ENCODE measurements at places on chromosomes 3 and 15. TPM values are rescaled to one million over a fixed set of nuclear protein-coding genes. Genes with fewer than 3 reads are reported as not detected.
A peak's percentile ranks its signal among the peaks of the same experiment; 100 is the strongest.

The APH1B gene
- 5.2 TPM for total RNA-seq

The PRRT3 gene
- total RNA-seq = 1.3 TPM

- H3K27ac ChIP-seq = no peak overlapping the region
- DNase-seq = no peak
- H3K4me3 ChIP-seq = no peak overlapping the region
- no peaks in the 10 kb centered on the region for H3K4me1 ChIP-seq
These were observed 41.4 kb downstream of the PGPEP1L start for GRCh38 chr15:98966091-98966787.

DNA sequence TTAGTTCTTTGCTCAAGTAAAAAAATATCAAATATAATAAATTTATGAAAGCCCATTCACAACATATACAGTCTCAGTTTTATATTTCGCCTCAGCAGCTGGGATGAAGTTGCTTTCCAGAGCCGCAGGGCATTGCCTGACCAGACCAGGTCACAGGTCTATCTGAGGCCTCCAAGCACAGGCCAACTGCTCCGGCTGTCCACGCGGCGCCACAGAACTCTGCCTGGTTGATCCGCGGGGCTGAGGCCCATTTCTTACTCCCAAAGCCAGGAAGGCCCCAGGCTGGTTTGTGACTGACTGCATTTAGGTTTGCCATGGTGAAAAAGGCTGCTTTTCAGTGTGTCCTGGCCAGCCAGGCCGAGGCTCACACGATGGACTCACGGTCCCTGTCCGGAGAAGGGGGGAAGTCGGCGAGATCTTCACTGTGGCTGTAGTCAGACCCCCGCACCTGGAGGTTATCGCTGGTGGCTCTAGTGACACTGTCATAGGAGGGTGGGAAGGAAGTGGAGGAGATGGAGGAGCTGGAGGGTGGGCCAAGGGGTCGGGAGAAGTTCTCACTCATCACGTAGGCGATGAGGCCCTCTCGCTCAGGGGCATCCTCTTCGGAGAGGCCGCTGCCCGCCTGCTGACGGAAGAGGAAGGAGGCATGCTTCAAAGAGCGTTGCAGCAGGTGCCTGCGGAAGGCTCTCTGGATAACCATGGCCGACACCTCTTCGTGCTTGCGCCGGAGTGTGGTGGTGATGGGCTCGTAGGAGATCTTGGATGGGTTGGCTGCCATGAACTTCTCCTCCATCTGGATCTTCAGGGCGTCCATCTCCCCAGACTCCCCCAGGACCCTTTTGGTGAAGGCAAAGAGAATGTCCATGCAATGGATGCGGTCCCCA lies 54.1 kb downstream of the EXOG start:
- peaks cover 39% of the 10 kb centered on the region for H3K27me3 ChIP-seq
- H3K36me3 ChIP-seq = peaks cover 4% of the 10 kb centered on the region
- H3K4me1 ChIP-seq = no peaks in the 10 kb centered on the region
- H3K4me3 ChIP-seq = no peak overlapping the region

The VILL gene
- total RNA-seq = not detected

GRCh38 chr15:60371175-60372051 lies 26.4 kb downstream of the ANXA2 start:
- peak overlapping the region; percentile 92 for H3K27ac ChIP-seq
- no peaks in the 10 kb centered on the region for H3K27me3 ChIP-seq
- peak overlapping the region; percentile 60 for H3K4me3 ChIP-seq
- peaks cover 62% of the 10 kb centered on the region for H3K4me1 ChIP-seq
- peaks cover 73% of the 10 kb centered on the region for H3K36me3 ChIP-seq

DNA sequence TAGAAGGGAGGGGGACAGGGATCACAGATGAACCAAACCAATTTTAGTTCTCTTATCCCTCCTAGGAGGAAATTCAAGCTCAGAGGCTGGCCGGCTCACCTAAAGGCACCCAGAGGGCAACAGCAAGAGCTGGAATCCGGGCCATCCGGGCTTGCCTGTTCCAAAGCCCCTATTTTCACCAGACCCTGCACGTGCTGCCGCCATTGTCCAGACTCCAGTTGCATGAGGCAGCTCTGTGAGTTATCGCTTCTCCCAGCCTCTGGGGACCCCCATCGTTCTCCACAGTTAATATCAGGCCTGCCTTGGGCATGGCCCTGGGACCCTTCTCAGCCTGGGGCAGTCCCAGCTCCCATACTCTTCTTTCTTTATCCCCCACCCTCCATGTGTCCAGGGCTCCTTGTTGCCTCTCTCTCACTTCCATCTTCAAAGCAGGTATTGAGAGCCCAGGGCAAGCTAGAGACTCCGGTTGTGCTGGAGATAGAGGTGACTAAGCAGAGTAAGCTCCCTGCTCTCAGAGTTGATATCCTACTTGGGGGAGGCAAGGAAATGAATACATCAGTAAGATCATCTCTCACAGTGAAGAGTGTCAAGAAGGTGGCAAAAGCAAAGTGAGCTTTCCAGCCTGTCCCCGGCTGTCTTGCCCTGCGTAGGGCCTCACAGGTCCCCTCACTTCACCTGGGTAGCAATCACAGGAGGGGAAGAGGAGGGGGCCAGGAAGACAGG lies 322.8 kb downstream of the UACA start:
- H3K4me1 ChIP-seq = peaks cover 18% of the 10 kb centered on the region
- no peak overlapping the region for H3K27ac ChIP-seq
- no peak overlapping the region for H3K4me3 ChIP-seq
- H3K27me3 ChIP-seq = peaks cover 52% of the 10 kb centered on the region
- DNase-seq = no peak

GRCh38 chr15:62909257-62909656 lies 133.3 kb upstream of the TPM1 start:
- H3K4me1 ChIP-seq = no peaks in the 10 kb centered on the region
- H3K27me3 ChIP-seq = no peaks in the 10 kb centered on the region
- DNase-seq = no peak
- no peak overlapping the region for H3K4me3 ChIP-seq
- H3K36me3 ChIP-seq = no peaks in the 10 kb centered on the region
